ENCODE measurements at places on chromosomes 11 and 22. TPM values are rescaled to one million over a fixed set of nuclear protein-coding genes. Genes with fewer than 3 reads are reported as not detected.
A peak's percentile ranks its signal among the peaks of the same experiment; 100 is the strongest.

The KCNK4 gene
- not detected for total RNA-seq

DNA sequence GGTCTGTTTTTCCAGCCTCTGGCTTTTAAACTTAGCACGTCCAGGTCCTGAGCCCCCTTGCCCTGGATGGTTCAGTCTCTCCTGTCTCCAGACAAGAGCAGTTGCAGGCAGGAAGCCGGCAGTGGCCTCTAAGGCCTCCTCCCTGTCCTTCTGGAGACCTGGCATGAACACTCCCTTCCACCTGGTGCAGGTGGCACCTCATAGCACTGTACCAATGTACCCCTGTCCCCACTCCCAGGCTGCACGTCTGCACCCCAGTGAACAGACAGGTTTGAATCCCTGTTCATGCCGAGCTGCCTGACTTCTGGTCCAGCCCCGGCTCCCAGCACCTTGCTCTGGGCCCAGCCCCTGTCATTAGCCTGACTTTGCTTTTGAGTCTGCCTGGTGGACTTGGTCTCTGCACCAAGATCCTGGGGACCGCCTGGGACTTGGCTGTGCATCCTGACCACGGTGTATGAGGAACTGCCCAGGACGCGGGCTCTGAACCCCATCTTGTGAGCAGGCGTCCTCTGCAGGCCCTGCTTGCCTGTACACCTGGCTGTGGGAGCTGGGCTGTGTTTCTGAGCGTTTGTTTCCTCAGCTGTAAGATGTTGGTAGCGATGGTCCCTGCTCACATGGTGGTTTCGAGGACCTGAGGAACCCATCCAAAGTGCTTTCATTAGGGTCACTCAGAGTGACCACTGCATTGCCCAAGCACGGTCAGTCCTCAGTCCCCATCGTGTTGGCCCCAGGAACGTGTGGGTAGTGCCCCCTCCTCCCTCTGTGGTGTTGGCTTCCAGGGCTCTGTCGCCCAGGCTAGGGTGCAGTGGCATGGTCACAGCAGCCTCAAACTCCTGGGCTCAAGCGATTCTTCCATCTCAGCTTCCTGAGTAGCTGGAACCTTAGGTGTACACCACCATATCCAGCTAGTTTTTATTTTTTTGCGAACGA lies 75.0 kb upstream of the SHANK2 start:
- no peak for DNase-seq

DNA sequence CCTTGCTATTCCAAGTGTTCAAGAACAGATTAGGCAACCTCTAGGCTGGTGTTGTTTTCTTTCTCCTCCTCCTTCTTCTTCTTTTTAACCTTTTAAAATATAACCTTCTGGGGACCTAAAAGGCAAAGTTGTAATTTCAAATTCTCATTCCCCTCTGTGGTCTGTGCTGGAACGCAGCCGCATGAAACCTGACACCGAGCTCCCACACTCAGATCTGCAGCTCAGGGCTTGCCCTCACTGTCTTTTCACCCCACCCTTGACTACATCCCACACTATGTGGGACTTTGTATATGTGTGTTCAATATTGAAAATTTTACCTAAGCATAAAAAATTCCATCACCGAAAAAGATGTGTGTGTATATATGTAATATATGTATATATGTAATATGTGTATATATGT lies 62.0 kb upstream of the ARHGAP42 start:
- no peak for DNase-seq

DNA sequence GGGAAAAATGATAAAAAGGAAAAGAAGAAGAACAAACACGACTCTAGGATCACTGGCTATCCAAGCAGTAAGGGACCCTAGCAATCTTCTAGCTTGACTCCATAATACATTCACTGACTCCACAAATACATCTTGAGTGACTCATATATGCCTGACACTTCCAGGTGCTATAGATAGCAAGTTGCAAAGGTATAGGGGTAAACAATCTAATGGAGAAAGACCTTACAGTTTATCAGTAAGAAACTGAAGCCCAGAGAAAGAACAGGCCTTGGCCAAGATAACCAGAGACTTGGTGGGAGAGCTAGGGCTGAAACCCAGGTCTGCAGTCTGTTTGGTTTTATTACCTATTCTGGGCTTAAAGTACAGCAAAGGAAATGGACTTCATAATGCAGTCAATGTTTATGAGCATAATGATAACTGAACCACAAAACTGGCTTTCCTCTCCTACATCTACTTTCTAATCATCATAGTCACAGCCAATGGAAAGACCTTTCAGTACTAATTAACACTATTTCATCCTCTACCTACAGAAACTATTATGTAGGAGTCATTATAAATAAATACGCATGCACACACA lies 19.7 kb upstream of the SLC5A1 start:
- DNase-seq = no peak

DNA sequence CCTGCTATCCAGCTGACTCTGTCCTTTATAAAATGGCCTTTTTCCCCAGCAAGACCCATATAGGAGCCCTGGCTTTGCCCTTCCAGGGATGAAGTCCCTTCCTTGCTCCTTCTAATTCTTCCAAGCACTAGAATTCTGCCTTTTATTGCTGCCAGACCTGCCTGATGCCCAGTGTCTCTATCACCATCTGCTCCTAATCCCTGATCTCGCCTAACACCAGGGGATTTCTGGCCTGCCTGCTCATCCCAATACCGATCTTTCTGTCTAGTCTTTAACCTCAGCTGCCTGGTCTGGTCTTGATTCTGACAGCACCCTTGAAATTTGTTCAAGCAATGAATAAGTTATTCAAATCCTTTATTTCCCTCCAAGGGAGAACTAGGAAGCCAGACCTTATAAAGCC lies 150.2 kb downstream of the SPON1 start:
- DNase-seq = no peak

GRCh38 chr22:38519453-38520250 lies 13.5 kb upstream of the DDX17 start:
- no peak for DNase-seq

GRCh38 chr11:63841554-63841953 lies 2.6 kb downstream of the MARK2 start:
- DNase-seq = no peak

DNA sequence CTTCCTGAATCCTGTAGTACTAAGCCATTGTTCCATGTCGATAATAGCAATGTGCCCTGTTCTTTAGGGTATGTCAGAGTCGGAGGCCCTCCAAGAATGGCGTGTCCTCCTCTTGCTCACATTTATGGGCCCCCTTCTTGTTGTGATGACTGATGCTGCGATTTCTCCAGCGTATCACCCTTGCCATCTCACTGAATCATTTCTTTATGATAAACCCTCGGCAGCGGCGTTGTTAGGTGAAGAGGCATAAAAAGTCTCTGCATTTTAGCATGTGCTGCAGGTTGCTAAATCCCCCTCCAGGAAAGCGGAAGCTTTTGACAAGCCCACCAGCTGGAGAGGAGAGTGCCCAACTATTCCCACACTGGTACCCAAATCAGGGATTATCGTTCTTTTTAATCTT lies 1045.3 kb downstream of the BRD1 start:
- DNase-seq = no peak

GRCh38 chr22:27879923-27880322 lies 39.1 kb downstream of the PITPNB start:
- DNase-seq = peak; percentile 30

The TRAPPC4 gene
- 83.1 TPM for total RNA-seq

The SLC17A6 gene
- total RNA-seq = not detected

The DEPDC7 gene
- 1.3 TPM for total RNA-seq

DNA sequence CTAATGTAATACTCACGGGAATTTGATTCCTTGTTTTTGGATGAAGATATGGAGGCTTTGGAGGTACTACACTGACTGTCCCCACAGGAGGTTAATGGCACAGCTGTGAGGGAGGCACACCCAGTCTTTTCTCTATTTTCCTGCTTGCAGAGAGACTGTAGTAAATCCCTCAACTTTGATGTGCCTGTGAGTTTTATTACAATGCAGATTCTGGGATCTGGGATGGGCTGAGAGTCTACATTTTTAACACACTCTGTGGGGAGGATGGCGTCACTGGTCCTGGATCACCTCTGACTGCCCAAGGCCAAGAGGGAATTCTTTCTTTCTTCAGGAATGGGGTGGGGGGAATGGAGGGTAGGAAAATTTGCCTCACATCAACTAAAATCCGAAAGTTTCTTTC lies 80.2 kb upstream of the NTM start:
- DNase-seq = no peak

GRCh38 chr11:102630598-102631448 lies 5.7 kb upstream of the MMP20 start:
- DNase-seq = no peak

GRCh38 chr11:84384731-84385130 lies 1098.6 kb upstream of the CCDC90B start:
- peak; percentile 29 for DNase-seq

The LRRC56 gene
- total RNA-seq = 0.57 TPM

The OR51E2 gene
- total RNA-seq = not detected

DNA sequence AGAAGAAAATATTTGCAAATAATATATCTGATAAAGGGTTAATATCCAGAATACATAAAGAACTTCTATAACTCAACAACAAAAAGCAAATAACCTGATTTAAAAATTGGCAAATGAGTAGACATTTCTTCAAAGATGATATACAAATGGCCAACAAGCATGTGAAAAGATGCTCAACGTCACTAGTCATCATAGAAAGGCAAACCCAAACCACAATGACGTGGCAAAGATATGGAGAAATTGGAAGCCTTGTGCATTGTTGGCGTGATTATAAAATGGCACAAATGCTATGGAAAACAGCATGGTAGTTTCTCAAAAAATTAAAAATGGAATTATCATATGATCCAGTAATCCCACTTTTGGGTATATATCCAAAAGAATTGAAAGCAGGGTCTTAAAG lies 466.3 kb downstream of the TBC1D22A start:
- no peak for DNase-seq

The P2RX6 gene
- 5.2 TPM for total RNA-seq

GRCh38 chr11:46176421-46176820 lies 55.2 kb upstream of the PHF21A start:
- DNase-seq = no peak

DNA sequence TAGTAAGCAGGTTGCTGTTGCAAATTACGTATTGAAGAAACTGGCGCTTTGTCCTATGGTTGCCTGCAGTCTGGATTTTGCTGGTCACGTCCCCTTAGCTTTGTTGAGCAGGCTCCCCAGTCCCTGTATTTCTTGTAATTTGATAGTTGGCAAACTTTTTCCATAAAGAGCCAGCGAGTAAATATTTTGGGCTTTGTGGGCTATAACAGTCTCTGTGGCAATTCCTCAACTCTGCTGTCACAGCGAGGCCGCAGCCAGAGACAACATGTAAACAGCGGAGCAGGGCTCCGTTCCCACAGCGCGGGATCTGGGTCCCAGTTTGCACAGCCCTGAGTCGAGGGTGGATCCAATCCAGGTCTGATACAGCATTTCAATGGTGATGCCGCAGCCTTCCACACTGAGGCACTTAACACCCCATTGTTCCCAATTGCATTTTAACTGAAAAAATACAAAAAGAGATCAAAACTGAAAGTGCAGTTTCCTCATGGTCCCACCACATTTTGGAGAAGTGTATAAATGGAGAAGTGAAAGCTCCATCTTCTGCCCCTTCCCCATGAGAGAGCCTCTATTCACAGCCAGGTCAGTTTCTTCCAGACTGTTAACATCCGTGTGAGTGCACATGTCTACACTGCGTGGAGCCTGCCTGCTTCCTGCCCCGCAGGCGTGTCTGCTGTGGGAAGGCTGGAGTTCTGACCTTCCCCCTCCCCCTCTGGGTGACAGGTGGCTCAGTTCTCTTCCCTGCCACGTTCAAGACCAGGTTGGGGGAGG lies 89.1 kb downstream of the RPS6KA4 start:
- no peak for DNase-seq

GRCh38 chr22:39244136-39244495 lies 666 bp downstream of the PDGFB start:
- no peak for DNase-seq

GRCh38 chr11:127000291-127000968 lies at the start of gene KIRREL3:
TSS of gene KIRREL3 (minus strand) at chr11:127000770.
- no peak for DNase-seq

DNA sequence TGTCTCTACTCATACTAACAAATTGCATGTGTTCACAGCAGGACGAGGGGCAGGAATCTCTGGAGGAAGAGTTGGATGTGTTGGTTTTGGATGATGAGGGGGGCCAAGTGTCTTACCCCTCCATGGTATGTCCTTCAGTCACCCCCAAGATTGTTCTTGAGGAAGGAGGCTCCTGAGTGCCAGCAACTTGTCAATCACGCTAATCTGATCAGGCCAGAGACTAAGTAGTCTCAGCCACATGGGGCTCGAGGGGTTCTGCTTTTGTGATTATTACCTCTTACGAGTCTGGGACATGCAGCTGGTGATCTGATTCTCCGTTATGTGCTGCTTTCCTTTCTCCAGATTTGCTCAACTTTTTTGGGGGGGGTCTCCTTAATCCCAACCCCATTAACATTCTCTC lies 54.3 kb downstream of the CTNND1 start:
- DNase-seq = no peak

GRCh38 chr11:96324912-96325311 lies 18.1 kb downstream of the MAML2 start:
- DNase-seq = peak; percentile 22

- DNase-seq = no peak
Measured at GRCh38 chr22:48366056-48366455, 1461.6 kb downstream of the BRD1 start.

GRCh38 chr11:112637876-112638275 lies 323.3 kb upstream of the NCAM1 start:
- DNase-seq = no peak

GRCh38 chr11:72309074-72309598 lies 65.2 kb upstream of the PHOX2A start:
- no peak for DNase-seq

DNA sequence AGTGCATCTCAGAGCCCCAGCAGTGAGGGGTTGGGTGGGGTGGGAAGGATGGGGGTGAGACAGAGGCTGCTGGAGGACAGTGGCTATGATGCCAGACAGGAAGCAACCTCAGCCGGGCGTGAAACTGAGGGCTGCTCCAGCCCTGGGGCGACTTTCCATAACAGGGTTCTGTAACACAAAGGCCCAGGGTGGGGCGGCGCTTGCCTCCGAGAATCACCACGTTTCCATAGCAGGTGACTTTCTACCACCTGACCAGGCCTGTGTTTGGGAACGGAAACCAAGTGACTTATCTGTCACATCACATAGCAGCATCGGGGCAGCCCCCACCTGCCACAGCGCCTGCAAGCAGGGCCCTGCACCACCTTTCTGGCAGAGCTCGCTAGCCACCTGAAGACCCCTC lies 85.8 kb downstream of the TRMU start:
- no peak for DNase-seq

DNA sequence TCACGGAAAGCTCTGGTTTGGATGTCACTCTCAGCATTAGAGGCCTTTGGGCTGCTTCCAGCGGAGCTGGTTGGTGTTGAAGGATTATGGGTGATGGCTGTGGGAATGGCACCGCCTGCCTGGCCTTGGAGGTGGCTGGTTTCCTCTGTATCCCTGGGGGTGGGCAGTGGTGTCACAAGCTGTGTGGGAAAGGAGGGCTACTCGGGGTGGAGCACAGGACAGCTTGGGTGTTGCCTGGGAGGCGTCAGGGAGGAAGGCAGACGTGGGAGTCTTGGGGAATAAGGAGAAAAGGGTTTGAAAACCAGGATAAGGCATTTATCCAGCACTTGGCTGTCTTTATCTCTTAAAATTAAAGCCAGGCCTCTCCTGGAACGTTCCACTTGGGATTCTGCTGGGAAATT lies 71.8 kb downstream of the ADAMTS15 start:
- DNase-seq = no peak

The TCN1 gene
- not detected for total RNA-seq
